ENCODE measurements at places on chromosomes 4 and X.

- DNase-seq: no peak
These were observed 22.1 kb downstream of the NHS start for GRCh38 chrX:17397074-17397473.

DNA sequence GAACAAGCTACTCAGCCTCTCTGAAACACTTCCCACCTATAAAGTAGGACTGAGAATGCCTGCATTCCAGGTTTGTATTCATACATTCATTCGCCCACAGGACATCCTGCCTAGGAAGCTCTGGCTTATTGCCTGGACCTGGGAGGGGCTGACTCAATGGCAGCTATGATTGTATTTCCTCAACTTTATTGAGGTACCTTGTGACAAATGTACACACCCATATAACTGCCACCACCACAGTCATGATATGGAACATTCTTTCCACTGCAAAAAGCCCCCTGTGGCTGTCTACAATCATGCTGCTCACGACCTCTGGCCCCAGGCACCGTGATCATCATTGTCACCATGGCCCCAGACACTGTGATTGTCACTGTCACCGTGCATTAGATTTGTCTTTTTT, 68.3 kb downstream of the ABLIM2 start:
- DNase-seq: no peak

DNA sequence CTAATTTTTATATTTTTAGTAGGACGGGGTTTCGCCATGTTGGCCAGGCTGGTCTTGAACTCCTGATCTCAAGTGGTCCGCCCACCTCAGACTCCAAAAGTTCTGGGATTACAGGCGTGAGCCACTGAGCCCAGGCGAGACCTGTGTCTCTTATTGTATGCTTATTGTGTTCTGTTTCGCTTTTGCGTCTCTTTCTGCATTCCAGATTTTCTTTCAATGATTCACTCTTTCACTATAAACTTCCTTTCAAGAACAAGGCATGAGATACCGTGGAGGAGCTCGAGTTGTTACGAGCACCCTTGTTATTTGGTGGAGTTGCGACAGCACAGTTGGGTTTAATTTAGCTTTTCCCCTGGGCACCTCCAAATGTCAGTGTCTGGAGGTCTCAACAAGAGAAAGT, 366.7 kb upstream of the FAT1 start:
- DNase-seq: no peak

DNA sequence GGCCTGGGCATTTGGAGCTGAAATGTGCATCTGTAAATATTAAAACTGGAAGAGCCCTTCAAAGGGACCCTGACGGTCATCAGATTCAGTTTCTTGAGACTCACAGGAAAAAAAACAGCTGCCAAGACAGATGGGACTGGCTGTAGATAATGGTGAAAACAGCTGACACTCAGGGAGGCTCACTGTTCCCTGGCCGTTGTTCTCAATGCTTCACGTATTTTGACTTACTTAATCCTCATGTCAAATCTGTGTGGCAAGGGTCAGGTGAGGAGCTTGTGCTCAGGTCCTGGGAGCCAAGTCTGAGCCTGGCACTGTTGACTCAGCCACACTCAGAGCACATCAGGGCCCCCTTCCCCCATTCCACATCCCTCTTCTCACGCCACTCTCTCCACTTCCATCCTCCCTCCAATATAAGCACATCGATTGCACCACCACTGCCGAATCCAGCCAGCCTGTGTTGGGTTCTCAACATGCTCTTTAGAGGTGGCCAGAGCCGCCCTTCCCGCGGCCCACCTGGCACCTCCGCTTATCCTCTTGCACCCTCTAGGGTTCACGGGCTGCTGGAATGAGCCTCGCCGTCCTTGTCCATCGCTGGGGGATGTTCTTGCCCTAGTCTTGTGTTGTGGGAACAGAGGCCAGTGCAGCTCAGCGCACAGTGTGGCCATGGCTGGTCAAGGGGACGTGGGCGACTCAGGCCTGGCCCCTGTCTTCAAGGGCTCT, 40.1 kb downstream of the EVC start:
- DNase-seq: no peak

GRCh38 chrX:38669428-38669827, 108.1 kb downstream of the TSPAN7 start:
- DNase-seq: no peak

- DNase-seq: no peak
These were observed 92.4 kb downstream of the PPP2R2C start for GRCh38 chr4:6379767-6380745.

DNA sequence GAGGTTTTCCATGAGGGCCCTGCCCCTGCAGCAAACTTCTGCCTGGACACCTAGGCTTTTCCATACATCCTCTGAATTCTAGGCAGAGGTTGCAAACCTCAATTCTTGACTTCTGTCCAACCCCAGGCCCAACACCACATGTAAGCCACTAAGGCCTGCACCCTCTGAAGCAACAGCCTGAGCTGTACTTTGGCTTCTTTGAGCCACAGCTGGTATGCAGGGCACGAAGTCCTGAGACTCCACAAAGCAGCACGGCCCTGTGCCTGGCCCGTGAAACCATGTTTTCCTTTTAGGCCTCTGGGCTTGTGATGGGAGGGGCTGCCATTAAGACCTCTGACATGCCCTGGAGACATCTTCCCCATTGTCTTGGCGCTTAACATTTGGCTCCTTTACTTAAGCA, 728.4 kb upstream of the FTHL17 start:
- no peak for DNase-seq

DNA sequence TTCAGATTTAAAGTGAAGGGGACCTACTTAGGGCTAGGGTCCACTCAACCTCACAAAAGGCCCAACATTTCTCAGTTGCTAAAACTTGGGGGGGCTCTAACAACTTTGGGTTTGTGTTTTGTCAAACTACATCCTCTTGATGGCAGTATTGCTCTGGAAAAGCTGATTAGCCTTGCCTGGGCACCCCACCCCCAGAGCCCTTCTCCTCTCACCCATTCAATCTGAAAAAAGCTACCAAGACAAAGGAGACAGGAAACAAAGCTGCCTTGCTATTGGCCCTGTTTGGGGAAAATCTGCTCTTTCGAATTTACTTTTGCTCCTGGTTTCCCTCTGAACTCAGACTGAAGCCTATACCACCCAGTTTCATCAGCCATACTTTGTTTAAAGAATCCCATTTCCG, 195.2 kb upstream of the STK26 start:
- peak; percentile 46 for DNase-seq

GRCh38 chr4:76426272-76426671, 5.3 kb upstream of the CCDC158 start:
- DNase-seq: no peak

DNA sequence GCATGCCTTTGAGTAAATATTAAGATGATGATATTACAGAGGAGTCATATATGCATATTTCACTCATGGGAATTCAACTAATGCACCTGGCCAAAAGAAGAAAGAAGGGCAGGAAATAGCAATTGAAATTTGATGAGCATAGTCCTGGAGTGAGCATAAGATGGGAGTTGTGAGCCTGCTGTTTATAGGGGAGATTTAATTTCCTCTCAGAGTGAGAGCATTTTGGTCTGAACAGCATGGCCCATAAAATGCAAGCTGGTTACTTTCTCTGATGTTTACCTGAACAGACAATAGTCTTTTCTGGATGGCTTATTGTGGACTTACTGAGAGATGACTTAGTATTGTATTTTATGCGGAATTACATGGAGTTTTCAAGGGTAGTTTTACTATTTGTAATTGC, 53.6 kb downstream of the FHIP1A start:
- no peak for DNase-seq

GRCh38 chrX:1717373-1717772, 102.5 kb downstream of the ASMT start:
- no peak for DNase-seq

DNA sequence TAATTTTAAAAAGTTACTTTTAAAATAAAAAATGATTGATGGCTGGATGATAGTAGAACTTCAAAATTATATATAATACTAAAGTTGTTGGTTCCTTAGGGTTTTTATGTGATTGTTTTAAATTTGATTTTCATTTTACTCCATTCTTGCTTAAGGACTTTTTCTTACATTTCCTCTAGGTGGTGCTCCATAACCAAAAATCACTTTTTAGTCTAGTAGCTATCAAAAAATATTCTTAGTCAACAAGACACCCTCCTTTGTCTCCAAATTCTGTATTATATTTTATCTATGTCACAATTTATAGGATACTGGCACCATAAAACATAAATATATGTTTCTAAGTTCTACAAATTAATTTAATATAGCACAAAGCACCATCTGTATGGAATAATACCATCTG, 67.2 kb upstream of the BRWD3 start:
- DNase-seq: no peak

DNA sequence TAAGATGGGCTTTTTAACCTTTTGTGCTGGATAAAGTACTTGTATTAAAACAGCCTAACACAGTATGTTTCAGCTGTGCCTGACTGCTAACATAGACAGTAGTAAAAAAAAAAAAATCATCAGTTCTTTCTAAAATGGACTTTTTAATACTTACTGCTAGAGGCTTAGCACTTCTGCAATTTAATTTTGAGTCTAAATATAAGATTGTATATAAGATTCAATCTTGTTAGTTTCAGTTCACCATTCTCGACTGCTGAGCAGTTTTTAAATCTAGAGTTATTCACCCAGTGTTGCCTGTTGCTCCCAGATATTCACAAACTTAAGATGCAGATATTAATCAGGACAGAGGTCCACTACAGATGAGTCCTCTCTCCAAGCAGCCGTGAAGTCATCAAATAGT, 6.8 kb downstream of the PLA2G12A start:
- no peak for DNase-seq

DNA sequence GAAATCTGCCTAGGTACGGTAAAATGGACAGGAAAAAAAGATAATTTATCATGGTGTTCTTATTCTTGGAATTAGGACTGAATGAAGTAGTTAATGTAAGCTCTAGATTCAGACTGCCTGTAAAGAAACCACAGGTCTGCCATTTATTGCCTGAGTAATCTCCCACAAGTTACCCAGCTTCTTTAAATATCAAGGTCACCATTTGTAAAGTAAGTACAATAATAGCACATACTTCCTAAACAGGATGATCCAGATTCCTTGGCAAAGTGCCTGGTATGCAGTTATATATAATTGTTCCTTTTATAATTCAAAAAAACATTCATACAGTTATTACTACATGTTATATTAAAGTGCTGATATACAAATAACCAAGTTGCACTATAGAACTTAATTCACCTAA, 368.6 kb downstream of the HNRNPD start:
- DNase-seq: no peak

DNA sequence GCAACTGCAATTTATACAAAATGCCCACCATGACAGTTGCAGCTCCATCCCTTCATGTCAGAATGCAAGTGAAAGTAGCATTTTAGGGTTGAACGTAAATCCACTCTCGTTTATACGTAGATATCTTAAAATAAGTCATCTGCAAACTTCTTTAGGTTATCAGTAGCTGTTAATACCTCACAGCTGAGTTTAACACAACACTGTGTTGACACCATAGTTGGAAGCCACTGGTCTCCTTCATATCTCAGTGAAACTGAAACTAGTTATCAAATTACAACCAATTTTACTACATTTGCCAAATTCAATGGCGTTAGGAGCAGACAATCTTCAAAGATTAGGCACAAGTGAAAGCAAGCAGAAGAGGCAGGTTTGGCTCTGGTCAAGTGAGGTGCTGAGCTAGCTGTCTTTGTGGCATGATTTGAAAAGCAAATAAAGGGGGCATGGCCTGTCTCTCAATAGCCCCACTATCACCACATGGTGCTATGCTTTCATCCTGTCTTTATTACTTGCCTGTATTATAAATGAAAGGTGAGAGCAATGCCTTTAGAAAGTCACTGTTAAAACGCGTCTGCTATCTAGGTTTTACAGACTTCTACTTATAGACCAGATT, 12.3 kb downstream of the PPP3CA start:
- no peak for DNase-seq

GRCh38 chr4:102390438-102390837, 45.2 kb upstream of the SLC39A8 start:
- no peak for DNase-seq

DNA sequence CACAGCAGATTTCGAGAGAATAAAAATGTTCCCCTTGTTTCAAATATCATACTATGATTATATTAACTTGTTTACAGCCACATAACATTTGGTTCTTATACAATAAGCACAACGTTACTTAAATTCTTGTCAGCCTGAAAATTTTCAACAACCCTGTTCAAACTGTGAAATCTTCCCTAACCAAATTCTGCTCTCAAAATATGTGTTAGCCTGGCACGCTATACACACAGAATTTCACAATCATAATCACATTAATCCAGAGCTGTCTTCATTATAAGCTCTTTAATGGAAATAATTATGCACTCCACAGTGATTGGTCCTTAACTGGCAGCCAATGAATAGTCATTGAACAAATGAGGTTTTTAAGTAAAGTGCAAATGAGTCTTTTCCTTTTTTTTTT, 7.3 kb upstream of the PRSS12 start:
- no peak for DNase-seq

DNA sequence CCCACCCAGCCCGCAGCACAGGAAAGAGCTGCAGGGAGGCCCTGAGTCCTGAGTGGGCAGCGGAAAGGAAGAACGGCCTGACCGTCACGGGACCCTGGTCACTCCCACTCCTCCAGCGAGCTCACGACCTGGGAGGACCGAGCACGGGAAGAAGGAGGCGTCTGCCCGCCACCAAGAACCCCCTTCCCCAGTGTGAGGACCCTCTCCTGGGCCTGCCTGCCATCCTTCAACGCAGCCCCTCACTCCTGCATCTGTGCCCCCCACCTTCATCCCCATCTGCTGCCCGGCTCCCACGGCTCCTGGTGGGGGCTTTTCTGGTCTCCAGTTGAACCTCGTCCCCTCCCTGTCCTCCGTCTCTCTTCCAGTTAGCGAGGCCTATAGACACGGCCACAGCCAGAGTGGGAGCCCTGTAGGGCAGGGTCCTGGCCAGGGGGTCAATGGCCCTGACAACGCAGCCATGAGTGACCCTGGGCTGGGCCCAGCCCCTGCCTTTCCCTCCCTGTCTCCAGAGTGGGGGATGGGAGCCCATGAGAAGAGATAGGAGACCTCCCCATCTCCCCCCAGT, 41.3 kb upstream of the MXD4 start:
- no peak for DNase-seq

GRCh38 chrX:118726887-118727685, at the start of gene IL13RA1:
Gene IL13RA1 (plus strand): TSS chrX:118727606. CDS start chrX:118727639, 33 bp downstream.
- peak; percentile 39 for DNase-seq

- DNase-seq: no peak
These were observed 2.8 kb upstream of the RUFY3 start for GRCh38 chr4:70718811-70719604.

GRCh38 chr4:110119880-110120279, 78.5 kb downstream of the ELOVL6 start:
- no peak for DNase-seq

DNA sequence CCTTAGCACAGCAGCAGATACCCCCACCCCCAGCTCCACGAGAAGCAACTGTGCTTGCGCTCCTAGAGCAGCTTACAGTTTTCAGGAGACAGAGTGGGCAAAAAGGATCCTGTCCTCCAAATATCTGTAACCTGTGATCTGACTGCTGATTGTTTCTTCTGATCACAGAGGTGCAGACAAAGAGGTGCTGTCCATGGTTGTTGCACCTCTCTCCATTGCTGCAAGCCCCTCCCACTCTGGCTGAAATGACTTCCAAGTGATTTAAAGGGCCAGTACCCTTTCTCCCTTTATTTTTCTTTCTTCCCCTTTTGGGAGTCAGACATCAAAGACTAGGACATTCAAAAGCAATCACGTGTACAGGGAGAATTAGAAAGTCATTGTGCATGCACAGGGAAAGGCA, 205.3 kb upstream of the GEMIN8 start:
- DNase-seq: no peak

Measured in stimulated activated CD8-positive, alpha-beta memory T cell treated with anti-CD3 and anti-CD28 coated beads, Interleukin-4, amount 100 ng/mL, for 48 hours (primary cell).